Inflammatory macrophage treated with lipopolysaccharide for 1 hour (primary cell): ENCODE measurements at places on chromosomes 12 and 14.

- no peak for DNase-seq
Measured at GRCh38 chr14:101975231-101975630, 10.9 kb downstream of the DYNC1H1 start.

GRCh38 chr14:32201816-32202490, at the start of gene RNU6-7:
Gene RNU6-7 (plus strand): TSS chr14:32202045.
- no peak for DNase-seq

GRCh38 chr14:33444136-33444535, 505.5 kb downstream of the NPAS3 start:
- DNase-seq, result peak; percentile 48

- DNase-seq, result no peak
Measured at GRCh38 chr14:64706119-64706592, 1.9 kb downstream of the PLEKHG3 start.

DNA sequence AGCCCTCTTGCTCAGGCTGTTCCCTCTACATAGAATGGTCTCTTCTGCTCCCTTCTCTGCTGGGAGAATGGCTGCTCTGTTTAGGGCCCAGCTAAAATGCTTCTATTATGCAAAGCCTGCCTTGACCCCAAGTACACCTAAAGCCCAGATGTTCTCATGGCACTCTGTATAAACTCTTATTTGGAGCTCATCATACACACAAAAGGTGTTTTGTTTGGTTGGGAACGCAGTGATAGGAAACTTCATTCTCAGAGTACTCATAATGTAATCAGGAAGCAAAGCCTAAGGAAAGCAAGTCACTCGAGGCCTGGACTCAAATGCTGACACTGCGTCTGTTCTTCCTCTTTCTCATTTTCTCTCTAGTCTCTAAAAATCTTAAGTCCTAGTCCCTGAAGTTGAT, 38.2 kb upstream of the SYCP3 start:
- peak; percentile 63 for DNase-seq

DNA sequence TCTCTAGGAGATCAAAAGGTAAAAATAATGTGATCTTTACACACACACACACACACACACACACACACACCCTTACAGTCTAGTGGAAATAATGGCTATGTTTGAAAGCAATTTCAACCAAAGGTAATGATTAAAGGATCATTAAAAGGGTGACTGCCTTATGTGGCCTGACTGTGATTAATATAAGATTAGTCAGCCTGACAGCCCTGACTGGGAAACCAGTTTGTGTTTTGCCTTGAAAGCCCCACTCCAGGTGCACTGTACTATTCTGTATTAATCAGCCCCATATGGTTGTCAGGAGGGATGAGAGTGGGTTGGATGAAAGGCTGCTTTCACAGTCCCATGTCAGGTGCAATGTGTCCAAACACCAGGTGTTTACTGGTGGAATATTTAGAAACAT, 10.5 kb downstream of the RASSF9 start:
- DNase-seq, result no peak

- no peak for DNase-seq
Measured at GRCh38 chr14:105864651-105865265, 338.4 kb downstream of the TMEM121 start.

DNA sequence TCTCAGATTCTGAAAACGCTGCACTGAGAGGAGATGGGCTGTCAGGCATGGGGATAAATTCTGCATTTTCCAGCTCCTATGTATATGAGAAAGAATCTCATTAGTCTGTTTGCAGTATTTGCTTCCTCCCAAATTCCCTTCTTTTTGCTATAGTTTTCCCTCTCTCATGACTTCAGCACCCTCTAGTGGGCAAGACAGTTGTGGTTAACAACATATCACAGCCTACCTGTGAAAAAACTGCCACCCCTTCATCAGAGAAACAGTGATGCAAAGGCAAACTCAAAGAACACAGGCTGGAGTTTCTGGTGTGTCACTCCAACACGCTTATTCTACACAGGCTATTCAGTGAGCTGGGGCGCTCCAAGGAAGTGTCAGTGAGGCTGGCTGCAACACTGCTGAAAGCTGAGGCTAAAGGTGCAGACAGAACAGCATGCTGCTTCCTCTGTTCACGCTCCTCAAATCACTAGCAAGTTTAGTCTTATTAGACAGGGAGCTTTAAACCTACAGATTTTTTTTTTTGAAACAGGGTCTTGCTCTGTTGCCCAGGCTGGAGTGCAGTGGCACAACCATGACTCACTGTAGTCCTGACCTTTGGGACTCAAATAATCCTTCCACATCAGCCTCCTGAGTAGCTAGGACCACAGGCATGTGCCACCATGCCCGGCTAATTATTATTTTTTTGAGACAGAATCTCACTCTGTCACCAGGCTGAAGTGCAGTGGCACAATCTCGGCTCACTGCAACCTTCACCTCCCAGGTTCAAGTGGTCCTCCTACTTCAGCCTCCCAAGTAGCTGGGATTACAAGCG, 19.3 kb downstream of the ZC2HC1C start:
- peak; percentile 78 for DNase-seq

DNA sequence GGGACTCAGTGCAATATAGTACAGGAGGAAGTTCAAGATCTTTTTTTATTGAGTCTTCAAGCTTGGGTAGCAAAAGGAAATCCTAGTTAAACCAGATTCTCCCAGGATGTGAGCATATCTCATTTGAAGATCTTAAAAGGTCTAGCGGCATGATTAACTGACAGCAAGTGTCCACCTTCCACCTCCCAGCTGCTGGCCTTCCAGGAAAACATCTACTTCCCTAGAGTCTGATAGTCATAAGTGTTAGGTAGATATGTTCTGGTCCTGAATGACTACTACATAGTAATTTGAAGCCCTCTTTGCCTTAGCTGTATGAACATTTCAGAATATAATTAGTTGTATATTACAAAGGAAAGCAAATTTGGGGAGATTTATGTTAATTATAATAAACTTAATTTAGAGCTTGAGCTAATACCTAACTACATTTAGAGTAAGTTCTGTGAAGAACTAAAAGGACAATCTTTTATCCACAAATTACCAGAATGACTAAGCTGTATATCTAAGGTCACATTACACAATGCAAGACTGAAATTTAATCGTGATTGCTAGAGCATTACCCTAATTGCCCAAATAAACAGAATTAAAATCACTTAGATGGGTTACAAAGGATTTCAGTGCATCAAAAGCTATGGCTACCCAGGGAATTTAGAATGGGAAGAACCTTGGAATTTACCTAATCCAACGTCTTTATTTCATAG, 9.9 kb downstream of the LGR5 start:
- no peak for DNase-seq
